Psoas muscle (tissue), 8 donors: ENCODE measurements at places on chromosomes 16 and 17. TPM values are rescaled to one million over a fixed set of nuclear protein-coding genes. Genes with fewer than 3 reads are reported as not detected.
A peak's percentile ranks its signal among the peaks of the same experiment; 100 is the strongest.

GRCh38 chr17:152860-153420 is 15.6 kb downstream of the SCGB1C2 start:
- peak; percentile 3 for DNase-seq
- no peaks in the 10 kb centered on the region for H3K4me1 ChIP-seq
- H3K4me3 ChIP-seq, result no peak overlapping the region
- H3K36me3 ChIP-seq, result no peaks in the 10 kb centered on the region
- no peak overlapping the region for H3K27ac ChIP-seq
- no peaks in the 10 kb centered on the region for H3K27me3 ChIP-seq

DNA sequence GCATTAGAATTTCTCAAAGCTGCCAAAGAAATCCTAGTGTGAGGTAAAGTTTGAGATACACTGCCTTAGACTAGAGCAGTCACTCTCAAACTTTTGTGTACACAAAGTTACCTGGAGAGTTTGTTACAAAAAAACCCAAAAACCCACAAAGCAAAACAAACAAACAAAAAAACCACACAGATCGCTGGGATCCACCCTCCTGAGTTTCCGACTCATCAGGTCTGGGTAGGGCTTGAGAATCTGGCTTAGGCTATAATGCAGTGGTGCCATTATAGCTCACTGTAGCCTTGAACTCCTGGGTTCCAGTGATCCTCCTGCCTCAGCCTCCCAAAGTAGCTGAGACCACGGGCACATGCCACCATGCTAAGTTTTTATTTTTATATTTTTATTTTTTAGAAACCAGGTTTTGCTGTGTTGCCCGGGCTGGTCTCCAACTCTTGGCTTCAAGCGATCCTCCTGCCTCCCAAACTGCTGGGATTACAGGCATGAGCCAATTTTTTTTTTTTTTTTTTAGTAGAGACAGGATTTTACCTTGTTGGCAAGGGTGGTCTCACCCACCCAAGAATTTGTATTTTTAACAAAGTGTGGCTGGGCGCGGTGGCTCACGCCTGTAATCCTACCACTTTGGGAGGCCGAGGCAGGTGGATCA is 22.3 kb upstream of the SMG1 start:
- no peak overlapping the region for H3K27ac ChIP-seq
- H3K4me1 ChIP-seq, result no peaks in the 10 kb centered on the region
- H3K27me3 ChIP-seq, result no peaks in the 10 kb centered on the region
- no peak for DNase-seq
- no peak overlapping the region for H3K4me3 ChIP-seq
- H3K36me3 ChIP-seq, result no peaks in the 10 kb centered on the region

DNA sequence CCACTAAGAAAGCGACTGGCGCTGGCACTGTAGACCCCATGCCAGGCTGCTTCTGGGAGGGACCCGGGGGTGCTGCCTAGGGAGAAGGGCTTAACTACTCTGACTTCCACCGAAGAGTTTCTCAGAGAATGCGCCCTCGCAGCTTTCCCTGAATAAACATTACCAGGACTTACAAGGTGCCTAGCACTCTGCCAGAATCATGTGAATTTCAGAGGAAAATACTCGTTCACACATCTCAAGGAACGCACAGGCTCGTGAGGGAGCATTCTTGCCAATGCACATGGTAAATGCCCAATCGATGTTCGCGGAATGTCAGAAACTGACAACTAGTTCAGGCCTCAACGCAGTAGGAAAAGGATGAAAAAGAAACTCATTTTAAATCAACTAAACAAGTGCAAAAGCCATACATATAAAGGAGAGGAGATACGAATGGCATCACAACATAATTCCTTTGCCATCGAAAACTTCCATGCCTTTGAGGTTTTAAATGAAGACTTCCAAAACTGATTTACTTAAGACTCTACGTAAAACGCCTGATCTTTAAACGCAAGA is 999 bp downstream of the CMC2 start:
- peak overlapping the region; percentile 89 for H3K4me3 ChIP-seq
- H3K27ac ChIP-seq, result peak overlapping the region; percentile 99
- DNase-seq, result no peak
- no peaks in the 10 kb centered on the region for H3K36me3 ChIP-seq

EVI2A gene
- polyA plus RNA-seq, result 0.34 TPM

NPIPB2 gene
- 2.7 TPM for polyA plus RNA-seq

GRCh38 chr17:73228748-73229236 is 32.9 kb downstream of the CPSF4L start:
- H3K4me1 ChIP-seq, result peaks cover 53% of the 10 kb centered on the region
- H3K4me3 ChIP-seq, result peak overlapping the region; percentile 20
- no peaks in the 10 kb centered on the region for H3K36me3 ChIP-seq
- no peaks in the 10 kb centered on the region for H3K27me3 ChIP-seq

DNA sequence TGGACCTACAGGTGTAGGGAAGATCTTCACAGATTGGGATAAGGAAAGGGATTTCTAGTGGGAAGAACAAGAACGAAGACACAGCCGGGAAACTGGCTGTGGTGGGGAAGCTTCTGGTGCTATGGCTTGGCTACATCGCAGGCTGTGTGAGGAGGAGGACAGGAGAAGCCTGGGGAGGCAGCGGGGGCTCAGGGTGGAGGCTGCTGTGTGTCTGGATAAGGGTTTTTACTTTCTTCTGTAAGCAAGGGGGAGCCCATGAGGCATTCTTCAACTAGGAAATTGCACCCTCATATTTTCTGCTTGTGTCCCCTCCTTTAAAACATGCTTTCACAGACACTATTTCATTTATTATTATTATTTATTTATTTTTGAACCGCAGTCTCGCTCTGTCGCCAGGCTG is 2.9 kb upstream of the RHBDF2 start:
- H3K36me3 ChIP-seq, result no peaks in the 10 kb centered on the region
- no peak for DNase-seq
- no peak overlapping the region for H3K4me3 ChIP-seq
- no peak overlapping the region for H3K27ac ChIP-seq
- no peaks in the 10 kb centered on the region for H3K27me3 ChIP-seq
- H3K4me1 ChIP-seq, result peaks cover 19% of the 10 kb centered on the region

DNA sequence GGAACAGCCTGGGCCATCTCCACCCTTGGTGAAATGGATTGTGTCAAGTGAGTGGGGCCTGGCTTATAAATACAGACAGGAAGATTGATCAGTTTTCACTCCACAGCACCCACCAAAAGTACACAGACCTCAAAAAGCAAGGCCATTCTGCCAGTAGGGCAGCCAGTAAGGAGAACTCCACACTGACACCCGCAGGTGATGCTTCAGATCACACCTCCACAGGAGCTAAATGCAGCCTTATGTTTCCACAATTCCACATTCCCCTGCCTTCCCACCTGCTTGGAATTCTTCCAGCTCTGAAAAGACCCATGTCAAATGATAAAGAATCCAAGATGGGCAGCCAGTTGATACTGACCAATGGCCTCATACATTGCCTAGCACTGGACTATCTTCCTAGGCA is 191.1 kb downstream of the ZFHX3 start:
- no peak for DNase-seq
- H3K27me3 ChIP-seq, result no peaks in the 10 kb centered on the region
- no peak overlapping the region for H3K27ac ChIP-seq
- H3K4me3 ChIP-seq, result no peak overlapping the region
- no peaks in the 10 kb centered on the region for H3K36me3 ChIP-seq

CDIP1 gene
- polyA plus RNA-seq, result 22.3 TPM

GRCh38 chr16:30113711-30114333 is 485 bp upstream of the GDPD3 start:
- no peak overlapping the region for H3K27ac ChIP-seq
- H3K27me3 ChIP-seq, result no peaks in the 10 kb centered on the region
- no peak overlapping the region for H3K4me3 ChIP-seq
- no peak for DNase-seq
- H3K36me3 ChIP-seq, result peaks cover 72% of the 10 kb centered on the region

CNGB1 gene
- not detected for polyA plus RNA-seq

DNA sequence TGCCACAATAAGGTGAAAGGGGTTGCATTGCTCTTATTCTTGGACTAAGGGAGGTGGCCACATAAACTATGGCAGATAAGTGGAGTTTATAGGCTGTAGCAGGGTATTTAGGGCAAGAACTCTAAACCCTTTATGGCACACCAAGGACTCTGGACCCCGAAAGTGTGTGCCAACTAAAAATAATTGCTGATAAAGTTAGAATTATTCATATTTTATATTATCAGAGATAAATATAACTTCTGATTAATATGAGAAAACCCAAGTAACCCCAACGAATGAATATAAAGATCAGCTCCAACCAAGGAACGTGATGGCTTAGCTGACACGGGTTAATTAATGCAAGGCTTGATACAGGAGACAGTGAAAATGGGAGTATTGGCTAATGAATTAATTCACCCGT is 8.8 kb upstream of the SDR42E1 start:
- H3K4me1 ChIP-seq, result no peaks in the 10 kb centered on the region
- no peaks in the 10 kb centered on the region for H3K36me3 ChIP-seq
- no peak overlapping the region for H3K4me3 ChIP-seq
- no peaks in the 10 kb centered on the region for H3K27me3 ChIP-seq
- no peak overlapping the region for H3K27ac ChIP-seq

DNA sequence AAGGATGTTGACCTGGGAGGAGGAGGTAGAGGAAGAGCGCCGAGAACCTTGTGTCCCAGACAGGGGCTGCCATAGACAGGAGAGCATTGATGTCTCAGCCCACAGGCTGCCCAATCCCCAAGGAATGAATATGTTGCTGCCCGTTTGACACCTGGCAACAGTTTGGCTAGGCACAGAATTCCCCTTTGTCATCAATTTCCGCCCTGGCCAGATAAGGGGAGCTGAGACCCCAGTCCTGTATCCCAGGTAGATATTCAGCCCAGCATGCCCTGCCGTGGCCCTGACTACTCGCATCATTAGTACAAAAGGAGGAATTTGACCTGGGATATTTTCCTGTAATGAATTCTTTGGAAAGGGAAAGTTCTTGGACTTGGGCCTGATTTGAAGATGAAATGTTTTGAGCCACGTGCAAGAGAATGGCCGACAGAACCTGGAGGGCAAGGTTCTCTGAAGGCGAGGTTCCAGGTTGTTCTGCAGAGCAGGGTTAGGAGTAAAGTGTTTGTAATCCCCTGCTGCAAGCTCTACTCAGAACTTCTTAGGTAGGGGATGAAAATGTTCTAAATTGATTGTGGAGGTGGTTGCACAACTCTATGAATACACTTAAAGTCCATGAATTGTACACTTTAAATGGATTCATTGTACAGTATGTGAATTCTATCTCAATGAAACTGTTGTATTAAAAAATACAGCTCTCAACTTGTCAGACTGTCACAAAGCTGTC is 108.8 kb downstream of the SOCS1 start:
- DNase-seq, result no peak
- no peak overlapping the region for H3K4me3 ChIP-seq
- H3K27me3 ChIP-seq, result no peaks in the 10 kb centered on the region
- peaks cover 25% of the 10 kb centered on the region for H3K4me1 ChIP-seq
- no peaks in the 10 kb centered on the region for H3K36me3 ChIP-seq

DNA sequence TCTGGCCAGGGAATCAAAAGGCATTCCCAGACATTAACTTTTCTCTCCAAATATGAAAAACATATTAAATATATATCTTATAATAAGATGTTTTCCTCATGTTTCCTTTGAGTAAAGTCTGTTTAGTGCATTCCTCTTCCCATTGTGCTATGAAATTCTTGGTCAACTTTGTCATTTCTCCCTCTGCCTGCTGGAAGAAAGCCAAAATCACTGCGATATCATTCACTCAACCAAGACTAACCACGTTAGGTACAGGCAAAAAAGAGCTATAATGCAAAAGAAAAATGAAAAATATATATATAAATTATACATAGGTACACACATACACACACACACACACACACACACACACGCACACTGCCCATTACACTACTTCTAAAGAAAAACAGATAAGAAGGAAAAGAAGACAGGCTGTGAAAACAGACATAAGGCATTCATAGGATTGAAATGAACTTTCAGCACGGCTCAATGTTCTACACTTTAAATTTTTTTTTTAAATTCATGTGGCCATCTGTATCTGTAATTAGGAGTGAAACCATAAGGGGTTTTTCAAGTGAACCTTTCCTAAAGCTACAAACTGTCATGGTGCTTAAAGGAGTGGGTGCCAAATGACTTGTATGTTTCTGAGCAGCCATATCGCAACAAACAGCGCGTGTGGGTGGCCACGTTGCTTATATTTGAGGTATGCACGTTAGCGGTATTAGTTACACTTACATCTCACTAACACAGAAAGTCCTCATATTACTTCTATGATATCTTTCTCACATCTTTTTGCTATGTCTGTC is 71.6 kb upstream of the PSMD7 start:
- DNase-seq, result no peak
- no peaks in the 10 kb centered on the region for H3K4me1 ChIP-seq
- H3K27ac ChIP-seq, result no peak overlapping the region
- no peak overlapping the region for H3K4me3 ChIP-seq
- no peaks in the 10 kb centered on the region for H3K36me3 ChIP-seq

DNA sequence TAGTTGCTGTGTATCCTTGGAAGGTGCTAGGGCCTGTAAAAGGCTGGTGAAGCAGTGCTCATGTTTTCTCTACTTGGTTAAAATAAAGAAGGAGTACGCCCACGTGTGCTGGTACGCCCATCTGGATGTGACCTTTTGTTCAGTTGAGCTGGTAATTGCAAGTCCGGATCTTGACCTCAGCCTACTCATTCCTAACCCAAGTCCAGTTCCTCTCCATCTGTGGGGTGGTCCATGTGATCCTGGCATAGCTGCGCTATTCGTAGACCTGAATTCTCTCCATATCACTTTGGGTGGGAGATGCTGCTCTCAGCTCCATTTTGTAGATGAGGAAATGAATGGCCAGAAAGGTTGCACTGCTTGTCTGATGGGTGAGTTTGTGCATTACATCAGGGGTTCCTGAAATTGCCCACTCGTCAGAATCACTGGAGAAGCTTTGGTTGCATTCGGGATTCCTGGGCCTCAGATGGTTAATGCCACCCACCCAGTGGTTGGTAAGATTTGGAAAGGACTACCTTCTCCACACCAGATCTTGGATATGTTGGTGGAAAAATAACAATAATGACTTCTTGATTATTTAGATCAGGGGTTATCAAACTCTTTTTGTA is 328.8 kb downstream of the CPPED1 start:
- no peak for DNase-seq
- H3K27ac ChIP-seq, result no peak overlapping the region
- H3K36me3 ChIP-seq, result no peaks in the 10 kb centered on the region
- peaks cover 4% of the 10 kb centered on the region for H3K4me1 ChIP-seq
- no peak overlapping the region for H3K4me3 ChIP-seq

GRCh38 chr16:75011634-75012307 is 12.9 kb downstream of the ZNRF1 start:
- no peak for DNase-seq
- peaks cover 36% of the 10 kb centered on the region for H3K4me1 ChIP-seq
- no peaks in the 10 kb centered on the region for H3K27me3 ChIP-seq
- peak overlapping the region; percentile 4 for H3K4me3 ChIP-seq
- peak overlapping the region; percentile 58 for H3K27ac ChIP-seq
